ENCODE measurements at places on chromosomes 3 and 15.

DNA sequence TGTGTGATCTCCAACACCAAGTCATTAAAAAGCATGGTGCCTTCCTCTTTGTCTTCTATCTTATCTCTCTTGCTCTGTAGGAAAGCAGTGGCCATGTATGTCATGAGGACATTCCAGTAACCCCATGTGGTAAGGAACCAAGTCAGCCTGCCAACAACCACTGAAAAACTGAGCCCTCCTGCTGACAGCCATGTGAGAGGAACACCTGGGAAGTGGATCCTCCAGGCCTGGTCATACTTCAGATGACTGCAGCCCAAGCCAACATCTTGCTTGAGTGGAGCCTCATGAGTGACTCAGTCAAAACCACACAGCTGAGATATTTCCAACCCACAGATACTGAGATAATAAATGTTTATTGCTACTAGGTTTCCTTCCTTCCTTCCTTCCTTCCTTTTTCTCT is 597.3 kb downstream of the ZIC1 start:
- no peak for DNase-seq

- DNase-seq, result no peak
These were observed 60.1 kb upstream of the DCLK3 start for GRCh38 chr3:36824443-36824842.

- DNase-seq, result no peak
These were observed 481.5 kb downstream of the LPP start for GRCh38 chr3:188635258-188636042.

DNA sequence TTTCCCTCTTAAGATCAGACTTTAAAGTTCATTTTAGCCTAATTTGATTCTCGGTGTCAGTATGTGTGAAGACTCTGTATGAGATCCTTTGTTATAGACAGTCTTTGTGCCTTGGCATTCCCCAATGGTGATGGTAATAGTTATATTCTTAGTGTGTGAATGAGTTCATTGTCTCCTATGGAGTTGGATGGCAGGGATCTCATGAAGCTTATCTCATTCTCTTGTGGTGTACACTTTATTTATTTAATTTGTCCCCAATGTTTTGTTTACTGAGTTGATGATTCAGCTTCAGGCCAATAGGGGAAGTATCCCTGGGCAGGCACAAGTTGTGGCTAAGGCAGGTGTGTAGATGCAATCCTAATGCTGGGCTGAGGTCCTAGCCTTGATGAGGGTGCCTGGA is 222.0 kb upstream of the DPPA4 start:
- no peak for DNase-seq

DNA sequence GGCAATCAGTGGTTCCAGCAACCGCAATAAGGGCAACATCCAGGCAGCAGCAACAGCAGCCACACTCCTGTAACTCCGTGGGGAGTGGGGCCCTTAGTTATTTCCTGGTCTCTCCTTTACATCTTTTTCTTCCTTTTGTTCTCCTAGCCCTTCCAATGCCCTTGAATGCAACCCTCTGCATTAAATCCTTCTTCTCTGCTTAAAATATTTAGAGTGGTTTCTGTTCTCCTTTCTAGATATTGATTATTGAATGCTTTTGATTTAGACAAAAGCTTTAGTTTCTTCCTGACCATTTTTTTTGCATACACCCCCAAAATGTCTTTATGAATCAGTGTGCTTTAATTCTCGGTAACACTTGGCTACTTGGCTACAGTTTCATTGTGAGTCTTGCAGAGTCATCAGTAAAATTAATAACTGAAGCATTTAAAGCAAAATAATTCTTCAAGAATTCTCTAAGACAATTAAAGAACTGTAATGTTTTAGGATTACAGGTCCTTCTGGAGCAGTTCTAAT is 586.1 kb downstream of the MECOM start:
- no peak for DNase-seq

- no peak for DNase-seq
These were observed 46.0 kb downstream of the KLF13 start for GRCh38 chr15:31372635-31373091.

DNA sequence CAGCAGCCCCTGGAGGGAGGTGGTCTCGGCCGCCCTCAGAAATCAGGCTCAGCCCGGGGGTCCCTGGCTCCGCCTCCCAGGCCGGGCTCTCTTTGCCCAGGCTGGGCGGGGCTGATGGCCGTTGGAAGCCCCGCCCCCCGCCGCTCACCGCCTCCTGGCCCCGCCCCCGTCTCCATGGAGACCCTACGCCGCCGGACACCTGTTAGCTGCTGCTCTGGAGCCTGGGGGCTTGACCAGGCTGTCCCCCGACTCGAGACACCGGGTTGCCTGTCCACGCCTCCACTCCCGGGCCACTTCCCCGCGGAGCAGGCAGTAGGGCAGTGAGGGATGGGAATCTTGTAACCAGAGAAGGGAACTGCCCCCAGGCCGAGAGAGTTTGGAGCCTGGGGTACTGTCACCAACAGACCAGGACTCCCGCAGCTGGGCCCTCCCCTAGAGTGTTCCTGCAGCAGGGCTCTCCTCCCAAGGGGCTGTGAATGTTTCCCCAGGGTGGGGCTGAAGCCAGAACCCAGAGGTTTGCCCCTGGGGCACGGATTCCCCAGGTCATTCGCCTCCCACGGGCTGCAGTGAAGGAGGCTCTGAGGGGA is 27.8 kb upstream of the RPL32 start:
- DNase-seq, result no peak

GRCh38 chr3:156233876-156234275 is 113.5 kb downstream of the KCNAB1 start:
- DNase-seq, result no peak

DNA sequence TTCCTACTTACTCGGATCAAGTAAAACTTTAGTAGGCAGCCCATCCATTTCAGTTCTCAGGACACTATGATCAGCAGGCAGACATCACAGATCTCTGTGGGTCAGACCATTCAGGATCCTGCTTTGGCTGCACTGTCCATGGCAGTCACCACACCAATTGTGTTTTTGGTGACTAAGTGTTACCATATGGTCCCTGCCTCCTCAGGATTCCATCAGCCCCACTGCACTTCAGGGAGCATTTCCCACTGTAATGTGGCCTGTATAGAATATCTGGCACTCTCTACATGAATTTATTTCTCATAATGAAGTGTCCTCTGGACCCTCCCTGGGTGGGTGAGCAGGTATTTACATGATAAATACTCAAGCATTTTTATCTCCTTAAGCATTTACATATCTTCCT is 41.3 kb downstream of the ZNF445 start:
- DNase-seq, result no peak

DNA sequence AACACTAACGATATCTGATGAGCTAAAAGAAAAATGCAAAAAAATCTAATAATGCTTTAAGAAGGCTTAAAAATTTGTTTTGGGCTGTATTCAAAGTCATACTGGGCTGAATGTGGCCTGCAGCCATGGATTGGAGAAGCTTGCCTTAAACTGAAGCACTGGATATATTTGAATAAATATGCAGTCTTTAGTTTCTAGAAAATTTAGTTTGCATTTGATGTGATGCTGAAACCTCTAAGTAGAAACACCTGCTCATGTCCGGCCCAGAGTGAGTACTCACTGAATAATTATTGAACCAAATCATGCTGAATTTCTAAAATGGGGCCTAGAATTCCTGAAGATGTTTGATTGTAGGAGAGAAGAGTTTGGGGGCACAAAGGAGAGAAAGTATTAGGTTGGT is 43.9 kb downstream of the ABHD5 start:
- no peak for DNase-seq

DNA sequence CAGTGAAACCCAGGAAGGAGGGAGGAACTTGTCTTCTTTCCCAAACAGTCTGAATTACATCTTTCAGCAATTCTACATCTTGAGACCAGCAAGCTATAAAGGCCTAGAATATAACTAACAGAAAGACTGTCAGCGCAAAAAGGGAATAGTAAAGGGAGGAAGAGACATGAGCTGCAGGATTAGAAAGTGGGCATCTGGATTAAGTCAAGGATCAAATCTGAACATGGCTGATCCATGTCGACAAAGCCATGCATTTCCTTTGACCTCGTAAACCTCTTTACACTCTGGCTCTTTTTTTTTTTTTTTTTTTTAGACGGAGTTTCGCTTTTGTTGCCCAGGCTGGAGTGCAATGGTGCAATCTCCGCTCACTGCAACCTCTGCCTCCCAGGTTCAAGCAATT is 35.4 kb upstream of the KCNMB3 start:
- no peak for DNase-seq

DNA sequence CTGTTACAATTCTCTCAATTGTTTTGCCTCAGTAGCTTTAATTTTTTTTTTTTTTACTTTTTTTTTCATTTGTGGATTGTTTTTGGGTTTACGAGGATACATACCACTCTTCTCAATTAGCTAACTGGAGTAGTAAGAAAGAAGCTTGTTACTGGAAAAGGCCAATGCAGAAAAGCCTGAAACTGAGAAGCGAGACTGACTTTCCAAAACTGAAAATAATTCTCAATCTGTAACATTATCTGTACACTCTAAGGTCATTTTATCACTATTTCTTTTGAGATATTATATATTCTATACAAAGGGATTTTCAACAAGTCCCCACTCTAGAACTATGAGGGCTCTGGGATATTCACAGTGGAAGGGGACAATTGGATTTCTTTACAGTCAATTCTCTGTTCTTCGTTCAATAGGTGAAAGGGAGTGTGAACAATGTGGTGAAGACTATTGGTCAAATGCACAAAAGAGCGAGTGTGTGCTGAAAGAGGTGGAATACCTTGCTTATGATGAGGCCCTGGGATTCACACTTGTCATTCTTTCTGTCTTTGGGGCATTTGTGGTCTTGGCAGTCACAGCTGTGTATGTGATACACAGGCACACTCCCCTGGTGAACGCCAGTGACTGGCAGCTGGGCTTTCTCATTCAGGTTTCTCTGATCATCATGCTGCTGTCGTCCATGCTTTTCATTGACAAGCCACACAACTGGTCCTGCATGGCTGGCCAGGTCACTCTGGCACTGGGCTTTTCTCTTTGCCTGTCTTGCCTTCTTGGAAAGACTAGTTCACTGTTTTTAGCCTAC is 83.9 kb upstream of the KCNAB1 start:
- DNase-seq, result no peak

DNA sequence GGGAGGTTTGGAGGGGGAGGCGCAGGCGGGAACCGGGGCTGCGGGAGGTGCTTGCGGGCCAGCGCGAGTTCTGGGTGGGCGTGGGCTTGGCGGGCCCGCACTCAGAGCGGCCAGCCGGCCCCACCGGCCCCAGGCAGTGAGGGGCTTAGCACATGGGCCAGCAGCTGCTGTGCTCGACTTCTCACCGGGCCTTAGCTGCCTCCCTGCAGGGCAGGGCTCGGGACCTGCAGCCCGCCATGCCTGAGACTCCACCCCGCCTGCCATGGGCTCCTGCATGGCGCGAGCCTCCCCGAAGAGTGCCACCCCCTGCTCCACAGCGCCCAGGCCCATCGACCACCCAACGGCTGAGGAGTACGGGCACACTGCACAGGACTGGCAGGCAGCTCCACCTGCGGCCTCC is 98.6 kb upstream of the IGF1R start:
- no peak for DNase-seq

- DNase-seq, result no peak
These were observed 73.0 kb downstream of the OXNAD1 start for GRCh38 chr3:16337856-16338540.

DNA sequence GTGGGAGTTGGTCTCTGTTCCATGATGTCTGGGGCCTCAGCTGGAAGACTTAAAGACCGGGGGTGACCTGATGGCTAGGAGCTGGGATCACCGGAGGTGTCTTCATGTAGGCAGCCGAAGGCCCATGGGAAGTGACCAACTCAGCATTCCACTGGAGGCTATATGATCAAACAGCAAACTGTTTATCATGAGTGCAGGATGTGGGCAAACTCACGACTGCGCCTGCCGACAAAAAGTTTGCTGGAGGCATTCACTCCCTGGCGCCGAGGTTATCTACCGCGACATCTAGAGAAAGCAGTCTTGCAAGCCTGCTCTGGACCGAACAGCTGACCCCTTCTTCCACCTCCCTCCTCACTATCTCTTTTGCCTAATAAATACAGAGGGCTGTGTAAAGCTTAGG is 62.7 kb upstream of the NR2C2 start:
- no peak for DNase-seq

GRCh38 chr3:189756582-189757078 is 125.4 kb downstream of the TP63 start:
- DNase-seq, result no peak

DNA sequence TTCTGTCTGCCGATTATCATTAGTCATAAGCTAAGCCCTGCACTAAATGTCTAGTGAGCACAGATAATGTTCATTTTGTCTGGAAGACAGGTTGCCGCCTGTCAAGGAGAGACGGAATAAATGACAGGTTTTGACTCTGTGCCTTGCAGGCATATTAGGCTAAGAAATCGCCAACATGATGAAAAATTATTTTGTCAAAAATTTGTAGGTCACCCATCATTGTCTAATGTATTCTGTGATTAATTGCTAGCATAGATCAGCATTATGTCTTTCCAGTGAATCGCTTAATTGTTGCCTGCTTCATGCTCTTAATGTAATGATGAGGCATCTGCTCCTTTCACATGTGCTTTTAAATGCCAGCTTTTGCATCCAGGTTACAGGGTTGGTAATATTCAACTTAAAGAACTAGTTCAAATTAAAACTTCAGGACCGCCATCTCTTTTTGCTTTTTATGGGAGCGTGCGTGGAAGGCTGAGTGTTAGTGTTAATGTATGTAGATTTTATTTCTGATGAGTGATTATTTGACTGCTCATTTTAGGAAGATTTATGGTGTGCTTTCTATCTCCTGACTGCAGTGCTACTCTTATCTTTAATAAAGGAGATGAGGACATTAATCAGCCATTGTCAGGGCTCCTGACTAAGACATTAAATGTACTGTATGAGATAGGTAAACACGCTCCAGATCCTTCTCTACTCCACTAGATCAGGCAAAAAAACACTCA is 120.8 kb upstream of the MEIS2 start:
- no peak for DNase-seq

DNA sequence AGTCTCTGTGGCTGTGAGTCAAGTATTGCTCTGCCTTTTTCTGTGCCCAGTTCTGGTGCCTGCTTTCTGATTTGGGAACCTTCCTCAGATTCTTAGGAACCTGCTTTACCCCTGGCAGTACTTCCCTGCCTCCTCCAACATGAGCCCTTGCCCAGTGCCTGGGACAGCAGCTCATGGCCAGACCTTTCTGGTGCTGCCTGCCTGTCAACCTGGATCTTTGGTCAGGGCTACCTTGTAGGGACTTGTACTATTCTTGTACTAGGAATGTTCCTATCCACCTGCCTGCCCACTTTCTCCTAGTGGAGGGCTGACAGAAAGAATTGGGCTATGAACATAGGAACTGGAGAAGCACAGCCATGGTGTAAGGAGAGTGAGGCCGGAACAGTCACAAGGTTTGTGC is 28.8 kb upstream of the EPHB1 start:
- DNase-seq, result no peak

DNA sequence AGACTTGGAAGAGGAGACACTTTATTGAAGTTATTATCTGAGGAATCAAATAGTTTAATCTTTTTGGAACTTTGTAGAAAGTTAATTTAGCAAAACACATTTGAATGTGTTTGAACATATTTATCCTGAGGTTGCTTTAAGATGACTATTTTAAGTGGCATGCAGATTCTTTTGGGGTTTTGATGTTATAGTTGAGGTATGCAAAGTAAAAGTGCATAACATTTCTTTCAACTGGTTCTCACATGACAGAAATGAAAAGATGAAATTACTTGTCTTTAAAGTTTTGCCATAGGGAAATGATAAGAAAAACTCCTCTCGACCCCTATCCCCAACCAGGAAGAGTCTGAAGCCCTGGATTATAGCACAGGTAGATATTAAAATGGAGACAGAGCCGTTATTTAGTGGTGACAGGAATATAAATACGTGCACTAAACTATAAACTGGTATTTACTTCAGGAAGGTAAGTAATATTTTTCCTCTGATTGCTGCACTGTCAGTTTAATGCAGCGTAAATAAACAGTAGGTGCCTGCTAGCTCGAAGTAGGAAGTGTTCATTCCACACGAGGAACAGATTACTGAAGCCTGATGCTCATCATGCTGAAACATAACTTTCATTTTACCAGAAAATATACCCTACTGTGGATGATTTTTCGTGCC is 15.1 kb upstream of the SATB1 start:
- DNase-seq, result no peak

Data from D721Med (cell line).